ENCODE measurements at places on chromosomes 7 and 10. TPM values are rescaled to one million over a fixed set of nuclear protein-coding genes. Genes with fewer than 3 reads are reported as not detected.

EGR2 gene
- total RNA-seq: 0.46 TPM

RAMP3 gene
- not detected for total RNA-seq

PTPRN2 gene
- 0.51 TPM for total RNA-seq

MDH2 gene
- total RNA-seq: 175 TPM

RSPH10B gene
- 0.18 TPM for total RNA-seq

CFAP43 gene
- not detected for total RNA-seq

GRM3 gene
- not detected for total RNA-seq

NAPEPLD gene
- total RNA-seq: 6.6 TPM
